ENCODE measurements at places on chromosomes 6 and 20.

- DNase-seq, result no peak
These were observed 104.6 kb downstream of the TFAP2A start for GRCh38 chr6:10310330-10310653.

DNA sequence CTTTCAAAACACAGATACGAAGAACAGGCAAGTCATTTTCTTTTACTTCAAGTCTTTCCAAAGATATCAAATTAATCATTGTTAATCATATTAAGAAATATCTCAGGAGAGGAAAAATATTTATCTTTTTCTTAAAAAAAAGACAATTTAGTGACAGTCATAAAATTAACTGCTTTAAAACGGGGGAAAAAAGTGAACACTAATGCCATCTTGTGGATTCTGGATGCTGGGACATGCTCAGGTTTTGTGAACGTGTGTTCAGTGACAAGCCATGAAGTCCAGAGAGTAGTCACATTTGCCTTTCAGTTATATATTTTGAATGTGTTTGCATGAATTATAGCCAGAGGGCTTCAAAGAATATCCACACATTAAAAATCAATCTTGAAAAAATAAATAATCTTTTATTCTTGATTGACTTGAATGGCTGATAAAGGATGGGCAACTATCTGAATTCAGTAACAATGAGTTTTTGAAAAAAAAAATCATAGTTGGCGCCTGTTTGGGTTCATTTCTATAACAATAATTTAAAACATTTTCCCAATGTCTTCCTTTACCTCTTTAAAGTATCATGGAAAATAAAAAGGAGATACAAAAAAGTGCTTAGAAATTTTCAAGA lies 74.7 kb upstream of the NOX3 start:
- no peak for DNase-seq

- DNase-seq, result no peak
These were observed 311.4 kb downstream of the CDH26 start for GRCh38 chr20:60269573-60270162.

DNA sequence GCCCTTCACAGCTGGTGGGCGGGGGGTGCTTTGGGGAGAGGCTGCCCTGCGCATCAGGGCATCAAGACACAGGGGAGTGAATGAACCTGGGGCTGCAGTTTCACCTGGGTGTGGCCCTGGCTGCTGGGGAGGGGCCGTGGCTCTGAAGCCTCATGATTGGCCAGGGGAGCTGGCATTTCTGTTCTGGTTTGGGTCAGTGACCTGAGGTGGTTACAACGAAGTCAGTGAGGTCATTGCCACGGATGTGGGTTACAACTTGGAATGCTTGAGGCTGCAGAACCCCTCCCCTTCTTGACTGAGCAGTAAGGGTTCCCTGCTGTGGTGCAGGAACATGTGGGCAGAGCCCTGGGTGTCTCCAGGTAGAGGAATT lies 3.0 kb downstream of the TCEA2 start:
- DNase-seq, result no peak

DNA sequence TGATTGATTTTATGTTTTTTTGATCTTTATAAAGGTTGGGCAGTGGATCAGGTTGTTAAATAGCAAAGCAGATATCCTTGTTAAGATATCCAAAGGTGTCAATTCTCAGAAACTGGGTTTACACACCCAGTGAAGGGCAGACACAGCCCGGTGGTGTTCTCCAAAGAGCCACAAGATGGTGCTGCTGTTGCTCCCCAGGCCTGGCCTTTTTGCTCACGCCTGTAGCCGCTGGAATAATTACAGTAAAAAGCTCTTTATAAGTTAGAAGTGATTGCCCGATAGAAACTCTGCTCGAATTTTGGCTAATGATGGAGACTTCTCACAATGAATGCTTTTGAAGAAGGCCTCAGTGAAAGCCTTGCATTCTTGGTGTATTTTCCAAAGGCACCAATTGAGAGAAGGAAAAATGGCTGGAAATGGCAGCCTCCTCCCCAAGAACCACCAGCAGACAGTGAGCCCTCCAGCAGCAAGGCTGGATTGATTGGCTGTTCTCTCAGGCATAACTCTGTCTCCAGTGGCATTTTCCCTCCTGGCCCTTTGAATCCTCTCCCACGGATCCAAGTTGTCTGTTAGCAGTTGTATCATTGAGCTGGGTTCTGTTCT lies 120.5 kb upstream of the CHD6 start:
- DNase-seq, result peak; percentile 7

DNA sequence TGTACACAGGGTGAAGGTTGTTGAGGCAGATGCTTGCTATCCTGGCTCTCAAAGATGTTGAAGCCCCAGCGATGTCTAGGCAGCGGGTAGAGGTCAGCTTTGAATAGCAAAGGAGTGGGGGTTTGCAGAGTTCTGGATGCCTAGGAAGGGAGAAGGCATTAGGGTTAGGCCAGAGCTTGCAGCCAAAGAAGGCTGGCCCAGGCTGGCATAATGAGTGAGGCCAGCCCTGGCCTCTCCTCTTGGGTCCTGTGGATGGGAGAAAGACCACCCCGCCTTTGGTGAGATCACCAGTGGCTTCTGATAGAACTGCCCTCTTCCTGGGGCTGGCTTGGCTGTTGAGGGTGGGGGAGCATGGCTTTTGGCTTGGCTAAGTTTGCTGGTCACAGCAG lies 406 bp upstream of the WFDC5 start:
- no peak for DNase-seq

GRCh38 chr6:39281312-39281980 lies 32.8 kb downstream of the KCNK17 start:
- no peak for DNase-seq

GRCh38 chr20:63854069-63854765 lies 7.1 kb upstream of the ABHD16B start:
- no peak for DNase-seq

GRCh38 chr6:126633373-126633772 lies 293.5 kb downstream of the CENPW start:
- DNase-seq, result no peak

DNA sequence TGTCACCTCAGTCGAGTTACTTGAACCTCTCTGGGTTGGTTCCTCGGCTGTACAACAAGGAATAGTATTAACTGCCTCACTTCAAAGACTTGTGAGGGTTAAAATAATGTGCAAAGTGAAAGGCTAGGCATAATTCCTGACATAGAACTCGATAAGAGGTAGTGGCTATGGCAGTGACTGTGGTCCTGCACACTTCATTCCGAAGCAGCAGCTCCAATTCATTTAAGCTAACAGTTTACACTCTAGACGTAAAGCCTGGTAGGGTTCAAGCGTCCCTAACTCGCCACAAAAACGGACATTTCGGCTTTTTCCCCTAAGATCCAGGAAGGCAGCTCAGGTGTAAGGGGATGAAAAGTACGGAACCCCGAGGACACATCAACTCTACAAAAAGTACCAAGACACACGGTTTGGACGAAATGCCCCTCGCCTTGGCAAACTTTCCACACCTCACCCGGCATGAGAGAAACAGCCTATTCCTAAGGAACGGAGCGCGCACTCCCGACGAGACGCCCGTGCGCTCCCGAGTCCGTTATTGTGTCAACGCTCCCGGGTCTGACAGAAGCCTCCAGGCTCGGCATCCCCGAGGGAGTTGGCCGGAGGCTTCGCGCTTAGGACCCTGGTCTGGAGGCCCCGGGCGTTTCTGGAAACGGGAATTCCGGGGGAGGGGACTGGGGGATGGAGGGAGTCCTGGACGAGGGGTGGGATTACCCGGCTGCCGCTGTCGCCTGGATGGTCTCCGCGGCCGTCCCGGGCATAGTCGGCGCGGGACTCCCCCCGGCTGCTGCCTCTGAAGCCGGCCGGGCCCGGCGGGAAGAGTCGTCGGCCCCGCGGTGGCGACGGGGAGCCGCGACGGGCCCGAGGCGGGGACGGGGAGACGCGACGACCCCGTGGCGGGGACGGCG lies 937 bp downstream of the ZNF318 start:
- DNase-seq, result no peak

- DNase-seq, result no peak
These were observed 7.5 kb upstream of the OOEP start for GRCh38 chr6:73377225-73377624.

- no peak for DNase-seq
These were observed 196.8 kb downstream of the SMOC2 start for GRCh38 chr6:168637834-168638233.

- no peak for DNase-seq
These were observed 216.2 kb downstream of the RIMS1 start for GRCh38 chr6:72102561-72102960.

- no peak for DNase-seq
These were observed 14.5 kb downstream of the TMX4 start for GRCh38 chr20:8005033-8005432.

- no peak for DNase-seq
These were observed 186.5 kb downstream of the PDE7B start for GRCh38 chr6:136037876-136038460.

DNA sequence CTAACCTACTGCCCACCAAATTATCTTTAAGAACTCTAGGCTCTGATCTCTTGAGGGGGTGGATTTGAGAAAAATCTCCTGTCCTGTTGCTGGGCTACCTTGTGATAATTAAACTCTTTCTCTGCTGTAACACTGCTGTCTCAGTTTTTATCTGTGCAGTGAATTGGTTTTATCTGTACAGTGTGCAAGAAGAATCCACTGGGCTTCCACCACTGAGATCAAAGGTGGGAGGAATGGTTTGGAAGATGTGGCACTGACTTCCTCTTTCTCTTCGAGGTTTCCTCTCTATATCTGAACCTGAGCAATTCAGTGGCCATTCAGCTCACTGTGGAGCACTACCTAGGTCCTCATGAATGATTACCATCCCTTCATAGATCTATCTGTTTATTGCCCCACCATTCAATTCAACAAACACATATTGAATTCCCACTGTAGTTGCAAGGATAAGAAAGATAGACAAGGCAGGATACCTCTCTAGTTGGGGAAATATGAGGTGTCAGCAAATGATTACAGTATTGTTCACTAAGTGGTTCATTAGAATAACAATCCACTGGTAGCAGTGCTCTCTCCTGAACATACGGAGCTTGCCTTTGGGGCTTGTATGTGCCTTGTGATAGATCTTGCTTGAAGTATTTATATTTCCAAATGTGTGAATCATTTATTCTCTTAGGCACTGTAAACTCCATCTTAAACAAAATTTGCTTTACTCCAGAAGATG lies 172.1 kb upstream of the ARG1 start:
- DNase-seq, result no peak

GRCh38 chr6:6915219-6915618 lies 192.5 kb upstream of the RREB1 start:
- DNase-seq, result no peak
